ENCODE measurements at places on chromosomes 3 and 15.

DNA sequence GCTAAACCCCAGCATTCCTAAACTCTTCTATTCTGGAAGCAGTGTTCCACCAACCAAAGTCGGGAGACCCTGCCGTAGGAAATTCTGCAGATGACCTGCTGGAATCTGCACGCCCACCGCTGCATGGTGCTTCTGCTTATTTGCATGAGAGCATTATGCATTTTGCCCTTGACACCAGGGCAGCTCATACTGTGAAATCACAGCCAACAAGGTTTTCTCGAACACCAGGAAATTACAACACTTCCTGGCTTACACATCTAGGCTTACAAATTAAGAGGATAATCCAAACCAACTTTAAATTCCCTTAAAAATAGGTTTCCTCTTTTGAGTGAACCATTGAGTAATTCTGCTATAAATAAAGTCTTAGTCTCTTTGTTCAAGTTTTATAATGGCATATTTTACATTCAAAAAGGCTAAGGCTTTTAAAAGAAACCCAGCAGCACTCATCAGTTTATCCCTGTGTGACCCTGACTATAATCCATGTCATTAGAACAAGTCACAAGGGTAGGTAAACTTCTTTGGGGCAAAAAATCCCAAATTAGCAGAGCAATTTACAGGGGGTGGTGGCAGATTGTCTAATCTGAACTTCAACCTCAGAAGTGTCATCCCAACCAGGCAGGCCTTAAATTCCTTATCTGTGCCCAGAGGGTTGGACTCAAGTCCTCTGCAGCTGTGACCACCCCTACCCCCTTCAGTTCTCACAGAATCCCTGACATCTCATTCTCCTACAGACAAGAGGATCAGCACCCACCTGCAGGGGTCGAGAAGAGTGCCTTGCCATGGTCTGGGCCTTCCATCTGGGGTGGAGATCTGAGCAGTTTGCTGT, 33.5 kb upstream of the RBP1 start:
- no peak for DNase-seq

DNA sequence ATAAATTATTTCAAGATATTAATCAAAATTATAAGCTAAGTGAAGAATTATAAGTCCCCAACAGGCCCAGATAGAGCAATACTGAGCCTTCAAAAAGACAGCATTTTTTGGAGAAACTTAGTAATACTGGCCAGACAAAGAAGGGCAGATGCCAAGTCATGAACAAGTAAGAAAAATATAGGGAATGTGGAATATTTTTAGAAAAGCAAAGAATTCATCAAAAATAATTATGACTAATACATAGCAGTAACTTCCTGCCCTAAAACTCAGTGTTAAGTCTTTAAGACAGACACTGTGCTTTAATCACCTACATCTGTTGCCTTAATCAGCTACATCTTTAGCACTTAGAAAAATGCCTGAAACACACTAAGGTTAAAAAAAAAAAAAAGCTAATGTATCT, 31.2 kb downstream of the DPH6 start:
- DNase-seq, result no peak

GRCh38 chr3:31707286-31707685, 174.6 kb downstream of the STT3B start:
- DNase-seq, result no peak

DNA sequence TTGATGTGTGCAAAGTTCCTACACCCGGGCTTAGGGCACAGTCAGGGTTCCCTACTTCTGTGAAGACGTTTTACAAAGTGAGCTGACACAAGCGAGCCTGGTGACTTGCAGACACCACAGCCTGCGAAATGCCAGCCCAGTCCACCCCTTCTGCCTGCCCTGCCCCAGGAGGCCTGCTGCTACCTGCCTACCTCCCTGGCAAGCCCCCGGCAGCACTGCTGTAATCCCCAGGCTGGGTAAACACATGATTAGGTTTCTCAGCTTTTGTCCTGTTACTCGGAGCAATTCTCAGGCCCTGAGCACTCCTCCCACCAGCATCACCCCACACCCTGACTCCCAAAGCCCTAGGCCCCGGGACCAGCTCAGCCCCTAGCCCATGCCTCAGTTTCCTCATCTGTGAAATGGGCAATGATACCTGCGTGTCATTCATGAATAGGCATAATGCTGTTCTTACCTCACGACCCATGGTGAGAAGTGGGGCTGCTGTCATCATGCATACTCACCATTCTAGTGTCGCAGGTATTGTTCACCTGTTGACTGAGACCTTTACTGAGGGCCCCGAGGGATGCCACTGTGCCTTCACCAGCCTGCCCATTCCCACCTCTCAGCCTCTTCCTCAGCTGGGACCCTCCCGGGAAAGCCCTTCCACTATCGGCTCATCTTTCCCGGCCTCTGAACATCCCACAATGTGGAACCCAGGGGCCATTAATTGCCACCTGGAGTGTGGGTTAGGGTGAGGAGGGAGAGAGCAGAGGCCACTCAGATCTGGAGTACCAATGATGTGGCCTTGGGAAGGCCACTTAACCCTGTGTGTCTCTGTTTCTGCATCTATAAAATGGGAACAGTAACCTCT, 31.5 kb upstream of the SLC6A6 start:
- no peak for DNase-seq

GRCh38 chr3:129345971-129346370, 67.3 kb downstream of the HMCES start:
- DNase-seq, result no peak

DNA sequence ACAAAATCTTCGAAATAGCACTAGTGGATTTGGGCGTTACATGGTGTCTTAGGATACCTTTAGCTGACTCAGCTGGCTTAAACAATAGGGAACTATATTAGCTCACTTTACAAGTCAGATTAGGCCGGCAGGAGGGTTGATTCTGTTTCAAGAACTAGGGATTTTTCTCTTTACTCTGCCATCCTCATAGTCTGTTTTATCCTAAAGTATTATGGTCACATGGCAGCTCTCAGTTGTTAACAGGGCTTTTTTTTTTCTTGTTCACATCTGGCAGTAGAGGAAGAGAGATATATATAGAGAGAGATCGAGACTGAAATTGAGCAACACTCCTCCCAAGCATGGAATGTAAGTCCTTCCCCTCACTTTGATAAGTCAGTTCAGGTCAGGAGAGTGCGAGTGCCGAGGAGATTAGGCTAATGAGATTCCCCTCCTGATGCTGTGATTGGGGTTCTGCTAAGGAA, 32.9 kb downstream of the CHP1 start:
- DNase-seq, result no peak

DNA sequence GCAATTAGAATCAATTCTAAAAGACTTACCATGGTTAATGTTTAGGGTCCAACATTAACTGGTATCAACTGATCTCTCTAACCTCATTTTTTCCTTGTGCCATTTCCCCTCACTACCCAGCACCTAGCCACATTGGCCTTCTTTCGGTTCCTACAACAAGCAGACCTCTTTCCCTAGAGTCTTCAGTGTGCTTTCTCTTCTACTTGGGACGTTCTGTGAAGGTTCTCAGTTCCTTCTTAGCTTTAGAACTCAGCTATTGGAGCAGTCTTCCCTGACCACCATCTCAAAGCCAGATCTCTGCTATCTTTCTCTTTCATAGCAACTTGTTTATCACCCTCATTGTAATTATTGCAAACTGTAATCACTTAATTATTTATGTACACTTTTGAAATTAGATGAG, 31.5 kb upstream of the MINDY4B start:
- no peak for DNase-seq

GRCh38 chr3:161273589-161274218, 52.6 kb downstream of the NMD3 start:
- DNase-seq, result peak; percentile 27

DNA sequence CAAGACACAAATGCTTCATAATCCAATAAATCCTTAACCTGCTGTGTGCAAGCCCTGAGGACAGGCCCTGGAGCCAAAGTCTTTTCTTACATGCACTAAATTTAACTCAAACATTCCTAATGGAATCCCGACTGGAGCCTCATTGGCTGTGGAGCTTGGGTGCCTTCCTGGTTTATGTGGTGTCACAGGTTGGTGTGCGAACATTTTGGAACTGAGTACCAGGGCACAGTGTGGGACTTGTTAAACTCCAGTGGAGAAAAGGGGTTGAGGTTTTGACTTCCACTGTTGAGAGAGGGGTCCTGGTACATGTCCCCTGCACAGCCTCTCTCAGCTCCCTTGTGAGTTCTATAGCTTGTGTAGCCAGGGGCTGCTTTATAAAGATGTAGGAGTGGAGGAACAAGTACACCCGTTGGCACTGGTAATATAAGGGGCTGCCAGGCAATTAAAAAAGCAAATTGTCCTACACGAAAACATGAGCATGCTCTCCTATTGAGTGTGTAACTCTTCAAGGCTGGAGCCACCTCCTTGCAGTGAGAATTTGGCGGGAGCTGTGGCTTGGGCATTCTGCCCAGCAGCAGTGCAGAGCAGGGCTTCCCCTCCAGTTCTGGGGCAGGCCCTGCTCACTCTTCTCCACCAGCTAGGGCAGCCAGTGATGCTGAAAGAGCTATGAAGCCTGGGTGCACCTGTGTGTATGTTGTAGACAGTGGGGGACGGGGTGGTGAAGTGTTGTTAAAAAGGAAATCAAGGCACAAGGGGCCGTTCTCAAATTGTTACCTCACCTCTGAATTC, 218.1 kb downstream of the CLSTN2 start:
- no peak for DNase-seq

DNA sequence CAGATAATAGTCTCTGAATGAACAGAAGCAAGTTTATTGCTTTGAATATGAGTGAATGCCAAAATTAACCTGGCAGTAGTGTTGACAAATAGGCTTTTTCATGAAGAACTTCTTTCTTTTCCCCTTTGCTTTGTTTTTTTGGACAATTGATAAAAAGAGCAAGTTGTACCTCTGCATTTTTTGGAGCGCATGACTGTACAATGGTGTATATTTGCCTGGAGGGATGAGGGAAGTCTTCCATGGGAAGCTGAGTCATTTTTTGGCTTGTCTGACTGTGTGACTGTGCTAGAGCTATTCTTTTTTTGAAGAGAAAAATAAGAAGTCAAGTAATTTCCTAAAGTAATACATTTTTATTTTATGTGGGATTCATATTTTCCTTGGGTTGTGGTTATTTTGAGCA, 186.9 kb downstream of the KLHL25 start:
- no peak for DNase-seq

DNA sequence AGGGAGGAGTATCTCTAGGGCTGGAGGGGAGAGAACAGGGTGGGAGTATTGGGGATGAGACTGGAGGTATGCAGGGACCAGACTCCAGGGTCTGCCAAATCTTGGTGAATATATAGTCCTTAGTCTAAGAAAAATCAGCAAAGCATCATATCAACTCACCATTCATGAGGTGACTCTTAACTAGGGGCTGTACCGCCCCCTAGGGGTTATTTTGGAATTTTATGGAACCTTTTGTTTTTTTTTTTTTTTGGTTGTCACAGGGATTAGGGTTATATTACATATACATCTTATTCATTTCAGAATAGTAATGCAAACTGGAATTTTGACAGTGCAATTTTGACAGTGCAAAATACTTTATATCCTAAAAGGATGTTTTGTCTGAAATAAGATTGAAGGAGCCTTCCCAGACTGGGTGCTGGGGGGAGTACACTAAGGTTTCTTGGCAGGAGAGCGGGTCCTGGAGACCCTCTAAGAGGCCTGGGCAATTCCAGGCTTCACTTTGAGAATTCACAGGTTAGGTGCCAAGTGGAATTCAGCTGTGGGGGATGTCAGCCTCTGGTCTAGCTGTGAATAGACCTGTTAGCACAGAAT, 7.5 kb downstream of the CMTM7 start:
- DNase-seq, result peak; percentile 75

GRCh38 chr3:189573004-189573403, 58.2 kb upstream of the TP63 start:
- DNase-seq, result no peak

- DNase-seq, result no peak
Observed at GRCh38 chr15:80950291-80951078, 39.1 kb downstream of the MESD start.

GRCh38 chr3:3065876-3066275, 44.3 kb downstream of the IL5RA start:
- DNase-seq, result no peak

DNA sequence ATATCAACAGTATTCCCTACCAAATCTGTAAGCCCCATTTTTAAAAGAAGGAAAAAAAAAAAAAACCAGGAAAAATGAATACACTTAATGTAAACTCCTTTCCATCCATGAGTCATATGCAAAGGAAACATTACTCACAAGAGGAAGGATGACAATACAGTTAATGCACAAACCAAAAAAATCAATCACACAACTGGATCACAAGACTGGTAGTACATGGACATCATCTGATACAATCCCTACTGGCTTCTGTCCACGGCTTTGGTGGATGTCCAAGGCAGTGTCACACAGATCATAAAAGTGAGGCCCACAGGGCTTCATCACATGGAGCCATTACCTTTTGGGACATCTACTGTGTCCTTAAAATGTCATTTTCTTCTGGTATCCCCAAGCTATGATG, 44.0 kb downstream of the SUCLG2 start:
- no peak for DNase-seq

DNA sequence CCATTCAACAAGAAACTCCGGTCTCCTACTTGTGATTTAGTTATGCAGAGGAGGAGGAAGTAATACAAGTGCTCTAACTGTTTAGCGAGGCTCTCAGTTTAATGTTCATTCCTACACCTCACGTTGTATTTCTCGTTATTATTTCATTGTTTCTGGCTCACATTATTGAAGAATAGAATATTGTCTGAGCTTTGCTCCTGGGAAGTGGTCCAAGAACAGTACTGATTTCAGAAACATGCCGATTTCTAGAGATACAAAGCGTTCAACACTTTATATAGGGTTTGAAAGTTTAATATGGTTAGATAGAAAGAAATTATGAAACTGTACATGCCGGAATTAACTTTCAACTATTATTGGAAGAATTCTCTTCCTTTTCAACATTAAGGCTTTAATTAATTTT, 1145.5 kb downstream of the TBL1XR1 start:
- no peak for DNase-seq

- no peak for DNase-seq
Observed at GRCh38 chr15:23671481-23671880, 15.6 kb downstream of the NDN start.

GRCh38 chr15:82751308-82751707, 41.6 kb upstream of the AP3B2 start:
- no peak for DNase-seq

GRCh38 chr3:97823046-97824004, 1.5 kb downstream of the CRYBG3 start:
- DNase-seq, result no peak

DNA sequence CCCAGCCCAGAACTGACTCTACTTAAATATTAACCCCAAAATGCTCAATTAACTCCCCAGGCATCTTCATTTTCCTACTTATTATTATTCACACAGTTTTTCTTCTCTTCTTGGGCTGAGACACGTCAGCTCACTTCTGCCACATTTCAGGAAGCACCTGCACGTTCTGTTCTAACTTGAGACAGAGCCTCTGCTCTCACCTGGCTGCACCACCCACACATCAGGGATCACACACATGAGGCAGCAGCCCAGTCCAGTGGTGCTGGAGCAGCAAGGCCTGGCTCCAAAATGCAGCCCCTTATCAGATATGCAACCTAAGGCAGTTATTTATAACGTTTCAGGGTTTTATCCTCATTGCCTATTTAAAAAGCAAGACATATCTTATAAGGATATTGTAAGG, 127.5 kb downstream of the OSBPL10 start:
- DNase-seq, result no peak

- no peak for DNase-seq
Observed at GRCh38 chr3:87358066-87358465, 81.7 kb upstream of the POU1F1 start.

- no peak for DNase-seq
Observed at GRCh38 chr3:73781541-73781940, 156.8 kb upstream of the PDZRN3 start.

GRCh38 chr15:87032295-87032694, 952.6 kb downstream of the AGBL1 start:
- no peak for DNase-seq

- DNase-seq, result no peak
Observed at GRCh38 chr3:154952553-154952952, 127.6 kb upstream of the MME start.

GRCh38 chr15:90869601-90870353, 1.4 kb downstream of the FURIN start:
- DNase-seq, result peak; percentile 82
